ENCODE measurements at places on chromosomes 3 and 15. TPM values are rescaled to one million over a fixed set of nuclear protein-coding genes. Genes with fewer than 3 reads are reported as not detected.

DNA sequence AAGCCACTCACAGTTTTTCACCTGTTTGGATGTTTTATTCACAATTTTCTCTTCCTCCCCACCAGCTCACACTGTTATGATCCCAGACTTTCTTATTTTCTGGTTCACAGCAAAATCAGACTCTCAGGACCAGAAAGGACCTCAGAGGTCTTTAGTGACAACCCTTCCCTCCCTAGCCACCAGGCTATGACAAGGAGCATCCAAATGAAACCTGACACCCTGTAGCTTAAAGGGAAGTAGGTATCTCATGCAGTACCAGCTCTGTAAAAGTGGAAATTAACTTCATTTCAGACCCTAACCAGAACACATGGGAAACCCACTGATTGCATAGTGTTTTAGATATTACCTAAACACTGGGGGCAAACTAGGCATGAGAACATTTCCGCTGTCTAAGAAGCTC, 45.3 kb downstream of the ATP13A5 start:
- no peak for DNase-seq

DNA sequence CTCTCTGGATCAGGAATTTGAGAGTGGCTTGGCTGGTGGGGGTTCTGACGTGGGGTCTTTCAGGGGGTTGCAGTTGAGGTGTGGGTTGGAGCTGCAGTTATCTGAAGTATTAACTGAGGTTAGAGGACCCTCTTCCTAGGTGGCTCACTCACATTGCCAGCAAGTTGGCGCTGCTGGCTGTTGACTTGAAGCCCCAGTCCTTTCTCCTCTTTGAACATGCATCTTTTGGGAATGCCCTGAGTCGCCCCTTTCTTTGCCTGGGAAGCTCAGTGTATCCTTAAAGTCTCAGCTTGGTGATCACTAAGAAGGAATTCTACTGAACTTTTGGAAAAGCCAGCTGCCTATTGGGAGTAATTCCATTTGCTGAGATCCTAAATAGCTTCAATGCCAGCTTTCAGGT, 13.0 kb upstream of the AMOTL2 start:
- no peak for DNase-seq

DNA sequence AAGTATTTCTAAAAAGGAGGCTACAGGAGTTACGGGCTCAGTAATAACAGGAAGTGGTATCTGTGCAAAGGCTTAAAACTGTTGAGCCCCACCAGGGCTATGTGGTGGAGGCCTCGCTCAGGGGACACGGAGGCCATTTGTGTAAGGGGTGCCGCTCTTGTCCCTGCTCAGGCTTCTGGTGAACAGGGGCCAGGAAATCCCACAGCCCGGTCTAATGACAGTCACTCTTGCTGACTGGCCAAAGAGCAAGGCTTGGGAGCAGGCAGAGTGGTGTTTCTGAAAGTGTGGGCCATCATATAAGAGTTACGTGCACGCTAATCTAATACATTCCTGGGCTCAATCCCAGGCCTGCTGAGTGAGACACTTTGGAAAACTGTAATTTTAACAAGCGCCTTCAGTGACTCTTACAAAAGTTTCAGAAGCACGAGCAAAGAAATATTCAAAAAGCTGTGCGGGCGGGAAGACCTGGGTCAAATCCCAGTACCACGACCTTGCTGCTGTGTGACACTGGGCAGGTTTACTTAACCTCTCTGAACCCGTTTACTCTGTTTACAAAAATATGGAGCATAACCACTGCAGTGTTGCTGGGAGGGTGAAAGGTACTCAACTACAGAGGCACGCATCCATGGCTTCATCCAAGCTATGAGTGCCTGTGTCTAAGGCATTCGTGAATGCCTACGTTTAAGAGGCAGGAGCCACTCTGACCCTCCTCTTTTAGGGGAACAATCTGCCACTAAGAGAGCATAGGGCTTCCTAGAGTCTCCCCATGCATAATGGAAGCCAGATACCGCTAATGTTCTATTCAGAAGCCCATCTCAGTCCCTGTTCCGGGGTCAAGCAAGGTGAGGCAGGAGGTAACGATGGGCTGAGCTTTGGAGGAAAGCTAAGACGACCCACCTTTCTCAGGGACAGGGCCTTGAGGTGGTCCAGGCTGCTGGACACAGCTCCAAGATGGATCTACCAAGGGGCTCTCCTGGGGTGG, 2.0 kb downstream of the ATP10A start:
- DNase-seq = no peak

GRCh38 chr3:152772674-152773225, 62.2 kb upstream of the P2RY1 start:
- DNase-seq = no peak

DNA sequence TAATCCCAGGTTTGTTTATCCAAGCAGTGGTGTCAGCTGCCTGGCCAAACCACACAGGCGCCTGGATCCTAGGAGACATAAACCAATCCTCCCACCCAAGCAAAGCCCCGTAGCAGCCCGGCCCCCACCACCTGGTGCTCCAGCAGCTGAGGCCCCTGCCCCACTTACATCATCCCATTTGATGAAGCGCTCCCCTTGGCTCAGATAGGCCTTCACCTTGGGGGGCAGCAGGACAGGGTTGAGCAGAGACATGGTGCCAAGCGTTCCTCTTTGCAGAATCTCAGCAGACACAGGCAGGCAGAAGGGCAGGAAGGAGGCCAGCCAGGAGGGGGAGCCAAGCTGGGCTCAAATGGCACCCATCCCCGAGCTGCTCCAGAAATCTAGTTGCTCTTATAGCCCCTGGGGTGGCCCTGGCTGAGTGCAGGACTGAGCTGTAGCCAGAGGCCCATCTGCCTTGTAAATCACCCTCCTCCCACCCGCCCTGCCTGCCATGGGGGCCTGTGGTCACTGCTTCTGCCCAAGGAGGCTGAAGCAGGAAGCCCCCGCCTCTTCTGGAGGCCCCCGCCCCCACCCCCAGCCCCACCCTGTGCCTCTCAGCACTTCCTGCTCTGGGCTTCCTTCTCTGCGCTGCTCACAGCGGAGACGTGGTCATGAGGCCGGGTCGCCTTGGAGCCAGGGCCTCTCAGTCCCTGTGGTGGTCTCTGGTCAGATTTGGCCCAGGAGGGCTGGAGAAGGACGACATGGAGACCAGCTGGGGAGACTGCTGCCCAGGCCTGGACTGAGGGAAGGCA, at the start of gene PLCB2:
PLCB2 (minus strand) TSS at position 515 of the 791 bp plus-strand sequence; CDS start at position 252, 263 bp downstream.
- DNase-seq = no peak

GRCh38 chr15:95799286-95800200, 531.0 kb upstream of the NR2F2 start:
- DNase-seq = no peak

GRCh38 chr3:81743096-81744025, 18.1 kb downstream of the GBE1 start:
- no peak for DNase-seq

DNA sequence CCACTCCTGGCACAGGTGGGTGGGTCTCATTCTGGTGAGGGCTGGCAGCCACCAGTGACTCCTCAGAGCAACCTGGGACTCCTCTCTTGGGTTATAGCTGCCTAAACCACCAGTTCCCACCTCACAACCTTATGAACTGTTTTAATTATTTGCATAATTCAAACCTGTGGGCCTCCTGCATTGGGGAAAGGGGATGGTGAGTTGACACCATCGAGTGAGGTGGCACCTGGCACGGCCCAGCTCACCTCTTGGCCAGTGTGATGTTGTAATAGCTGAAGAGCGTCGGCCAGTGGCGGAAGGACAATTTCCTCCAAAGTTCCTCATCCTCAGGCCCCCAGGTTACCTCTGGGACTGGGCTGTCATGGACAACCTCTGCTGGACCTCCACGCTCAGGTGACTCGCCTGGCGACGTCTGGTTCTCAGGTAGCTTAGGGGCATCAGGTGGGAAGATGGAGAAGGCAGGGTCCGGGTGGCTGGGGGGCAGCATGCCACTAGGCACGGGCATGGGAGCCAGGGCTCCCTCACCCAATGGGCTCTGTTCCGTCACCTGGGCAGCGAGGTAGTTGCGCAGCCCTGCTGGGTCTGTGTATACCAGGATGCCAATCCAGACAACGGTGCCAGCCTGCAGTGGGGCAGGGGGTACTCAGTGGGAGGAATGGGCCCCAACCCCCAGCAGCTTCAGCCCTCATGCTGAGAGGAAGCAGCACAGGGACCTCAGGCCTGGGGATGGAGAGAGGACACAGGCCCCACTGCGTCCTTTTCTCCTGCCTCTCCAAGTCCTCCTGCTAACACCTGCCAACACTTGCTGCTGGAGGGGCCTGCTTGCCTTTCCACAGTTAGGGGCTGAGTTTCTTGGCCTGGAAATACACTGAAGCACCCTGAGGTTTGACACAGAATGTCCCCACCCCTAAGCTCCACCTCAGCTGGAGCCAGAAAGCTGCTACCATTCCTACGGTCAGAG, 38.5 kb downstream of the PTPN23 start:
- no peak for DNase-seq

GRCh38 chr3:141740349-141740748, 2.3 kb downstream of the RNF7 start:
- no peak for DNase-seq

GRCh38 chr3:33729993-33730392, 11.9 kb upstream of the CLASP2 start:
- no peak for DNase-seq

- DNase-seq = no peak
These were observed 1.4 kb upstream of the DIS3L start for GRCh38 chr15:66291816-66292570.

SERPINI2 gene
- total RNA-seq = 2.0 TPM
